HCT116 (cell line): ENCODE measurements at places on chromosomes 5 and 9. TPM values are rescaled to one million over a fixed set of nuclear protein-coding genes. Genes with fewer than 3 reads are reported as not detected.

Gene ZNF367
- 18.1 TPM for total RNA-seq

Gene ZNF346
- 13.7 TPM for total RNA-seq

Gene TCF7
- total RNA-seq: 17.8 TPM

Gene DMRTA1
- total RNA-seq: not detected

- no peaks in the 10 kb centered on the region for H3K36me3 ChIP-seq
- no peak for DNase-seq
- no peaks in the 10 kb centered on the region for H3K4me1 ChIP-seq
- H3K27ac ChIP-seq: no peak overlapping the region
Observed at GRCh38 chr5:124021776-124022175, 509.8 kb downstream of the CSNK1G3 start.
